Islet precursor cell (in vitro differentiated cells): ENCODE measurements at places on chromosomes 1 and 21.

DNA sequence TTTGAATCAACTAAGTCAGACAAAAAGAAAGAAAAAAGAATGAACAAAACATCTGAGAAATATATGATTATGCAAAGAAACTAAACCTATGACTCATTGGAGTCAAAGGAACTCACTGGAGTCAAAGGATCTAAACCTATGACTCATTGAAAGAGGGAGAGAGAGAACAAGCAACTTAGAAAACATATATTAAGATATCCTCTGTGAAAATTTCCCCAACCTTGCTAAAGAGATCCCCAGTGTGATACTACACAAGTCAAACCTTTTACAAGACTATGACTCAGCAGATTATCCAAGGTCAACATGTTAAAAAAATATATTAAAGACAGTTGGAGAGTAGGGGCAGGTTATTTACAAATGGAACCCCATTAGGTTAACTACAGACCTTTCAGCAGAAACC lies 1538.3 kb downstream of the NCAM2 start:
- DNase-seq, result no peak

GRCh38 chr1:211352985-211353515 lies 26.4 kb downstream of the TRAF5 start:
- no peak for DNase-seq

DNA sequence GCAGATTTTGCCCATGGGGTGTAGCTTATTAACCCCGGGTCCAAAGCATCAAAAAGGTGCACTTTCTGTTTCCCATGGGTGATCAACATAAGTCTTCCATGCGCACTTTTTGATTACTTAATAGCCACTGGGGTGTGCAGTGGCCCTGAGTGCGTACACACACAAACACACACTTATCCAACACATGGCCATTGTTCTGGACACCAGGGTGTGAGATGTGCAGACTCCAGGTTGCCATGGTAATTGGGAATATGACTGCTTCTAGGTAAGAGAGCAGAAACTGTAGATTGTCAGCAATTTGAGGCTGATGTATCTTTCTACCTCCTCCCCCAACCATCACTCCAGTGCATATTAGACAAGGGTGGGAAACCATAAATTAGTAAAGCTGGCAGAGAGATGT lies 68.8 kb downstream of the MAB21L3 start:
- no peak for DNase-seq

GRCh38 chr1:188128761-188129160 lies 1300.0 kb downstream of the PLA2G4A start:
- DNase-seq, result peak; percentile 74

GRCh38 chr1:236119943-236120484 lies 22.3 kb upstream of the GPR137B start:
- no peak for DNase-seq

DNA sequence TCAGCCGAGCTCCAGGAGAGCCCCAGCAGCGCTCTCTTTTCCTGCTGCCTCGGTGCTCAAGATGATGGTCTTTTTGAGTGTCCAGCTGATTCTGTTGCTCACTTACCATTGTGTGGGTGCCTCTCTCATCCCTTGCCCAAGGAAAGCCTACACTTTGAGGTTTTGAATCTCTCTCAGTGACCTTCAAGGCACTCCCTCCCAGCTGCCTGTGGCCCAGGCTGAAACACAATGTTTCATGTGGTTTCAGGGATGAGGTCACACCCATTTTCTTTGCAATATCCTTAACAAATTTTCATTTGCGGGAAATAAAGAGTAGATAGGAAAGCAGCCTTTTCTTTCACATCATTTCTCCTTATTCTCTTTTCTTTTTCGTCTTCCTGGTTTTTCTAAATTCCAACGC lies 12.6 kb upstream of the MRPS14 start:
- no peak for DNase-seq

DNA sequence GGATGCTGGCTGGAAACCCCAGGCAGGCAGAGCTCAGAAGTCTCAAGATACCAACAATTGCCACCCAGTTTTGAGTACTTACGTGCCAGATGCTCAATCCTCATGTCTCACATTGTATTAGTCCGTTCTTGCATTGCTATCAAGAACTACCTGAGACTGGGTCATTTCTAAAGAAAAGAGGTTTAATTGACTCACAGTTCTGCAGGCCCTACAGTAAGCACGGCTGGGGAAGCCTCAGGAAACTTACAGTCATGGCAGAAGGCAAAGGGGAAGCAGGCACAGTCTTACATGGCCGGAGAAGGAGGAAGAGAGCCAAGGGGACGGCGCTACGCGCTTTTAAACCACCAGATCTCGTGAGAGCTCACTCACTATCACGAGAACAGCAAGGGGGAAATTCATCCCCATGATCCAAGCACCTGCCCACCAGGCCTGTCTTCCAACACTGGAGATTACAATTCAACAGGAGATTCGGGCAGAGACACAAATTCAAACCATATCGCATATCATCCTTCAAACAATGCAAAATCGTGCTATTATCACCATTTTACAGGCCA lies 58.0 kb downstream of the KAZN start:
- no peak for DNase-seq

DNA sequence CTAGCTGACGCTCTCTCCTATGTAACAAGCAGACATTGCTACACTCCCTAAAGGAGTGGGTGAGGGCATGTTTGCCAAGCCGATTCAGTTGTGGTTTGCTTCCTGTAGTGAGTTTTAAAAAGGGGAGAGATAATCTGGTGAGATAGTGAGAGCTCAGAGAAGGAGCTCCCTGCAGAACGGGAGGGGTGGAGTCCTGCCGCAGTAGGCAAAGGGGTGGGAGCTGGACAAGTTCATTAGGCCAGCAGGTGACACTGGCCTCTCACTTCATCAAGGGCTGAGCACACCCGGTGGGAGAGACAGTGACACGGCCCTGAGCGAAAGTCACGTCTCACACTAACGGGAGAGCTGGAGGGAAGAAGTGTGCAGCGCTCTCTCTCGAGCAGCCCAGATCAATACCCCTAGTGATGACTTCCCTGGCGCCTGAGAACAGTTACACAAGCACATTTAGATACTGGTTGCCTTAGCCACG lies 144.0 kb upstream of the CD34 start:
- DNase-seq, result no peak

DNA sequence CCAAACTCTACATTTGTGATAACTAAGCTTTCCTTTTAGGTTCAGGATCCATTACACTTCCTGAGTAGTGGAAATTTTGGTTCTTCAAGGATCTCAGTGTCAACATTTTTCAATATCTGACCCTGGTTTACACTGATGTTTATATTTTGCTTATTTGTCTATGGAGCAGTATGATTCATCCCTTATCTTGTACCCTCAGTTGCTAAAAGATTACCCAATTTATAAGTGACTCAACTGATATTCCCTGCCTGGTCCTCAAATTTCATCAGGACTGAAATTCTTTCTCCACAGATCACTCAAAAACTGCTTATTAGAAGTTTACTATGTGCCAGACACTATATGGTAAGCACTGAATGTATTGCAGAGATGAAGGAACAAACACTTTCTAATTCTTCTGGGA lies 139.1 kb upstream of the CHRM3 start:
- no peak for DNase-seq

DNA sequence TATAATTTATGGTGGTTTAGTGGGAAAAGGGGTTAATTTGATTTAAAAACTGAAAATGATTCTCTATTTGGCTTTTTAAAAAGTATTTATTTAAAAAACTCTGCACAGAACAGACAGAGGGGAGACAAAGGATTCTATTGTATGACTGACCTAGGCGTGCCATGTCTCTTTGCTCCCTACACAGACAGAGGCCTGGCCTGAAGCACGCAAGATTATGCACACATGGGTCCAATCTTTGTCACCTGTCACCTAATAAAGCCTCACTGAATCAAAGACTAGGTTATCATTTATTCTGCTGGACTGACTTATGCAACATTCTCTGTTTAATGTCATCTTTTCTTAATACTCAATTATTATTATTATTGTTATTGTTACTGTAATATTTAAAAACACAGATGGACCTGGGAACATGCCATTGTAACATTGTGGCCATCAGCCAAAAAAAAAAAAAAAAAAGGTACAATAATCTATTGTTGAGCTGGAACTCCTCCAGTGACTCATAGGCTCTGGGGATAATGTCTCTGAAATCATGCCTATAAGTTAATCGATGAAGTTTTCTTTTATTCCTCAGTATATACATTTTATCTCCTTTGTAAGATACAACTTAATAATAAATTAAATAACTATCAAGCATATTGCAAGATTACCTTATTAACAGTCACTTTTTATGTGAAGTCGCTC lies 112.1 kb downstream of the RUNX1 start:
- no peak for DNase-seq

- no peak for DNase-seq
Observed at GRCh38 chr21:32739946-32740345, 12.1 kb upstream of the SYNJ1 start.

DNA sequence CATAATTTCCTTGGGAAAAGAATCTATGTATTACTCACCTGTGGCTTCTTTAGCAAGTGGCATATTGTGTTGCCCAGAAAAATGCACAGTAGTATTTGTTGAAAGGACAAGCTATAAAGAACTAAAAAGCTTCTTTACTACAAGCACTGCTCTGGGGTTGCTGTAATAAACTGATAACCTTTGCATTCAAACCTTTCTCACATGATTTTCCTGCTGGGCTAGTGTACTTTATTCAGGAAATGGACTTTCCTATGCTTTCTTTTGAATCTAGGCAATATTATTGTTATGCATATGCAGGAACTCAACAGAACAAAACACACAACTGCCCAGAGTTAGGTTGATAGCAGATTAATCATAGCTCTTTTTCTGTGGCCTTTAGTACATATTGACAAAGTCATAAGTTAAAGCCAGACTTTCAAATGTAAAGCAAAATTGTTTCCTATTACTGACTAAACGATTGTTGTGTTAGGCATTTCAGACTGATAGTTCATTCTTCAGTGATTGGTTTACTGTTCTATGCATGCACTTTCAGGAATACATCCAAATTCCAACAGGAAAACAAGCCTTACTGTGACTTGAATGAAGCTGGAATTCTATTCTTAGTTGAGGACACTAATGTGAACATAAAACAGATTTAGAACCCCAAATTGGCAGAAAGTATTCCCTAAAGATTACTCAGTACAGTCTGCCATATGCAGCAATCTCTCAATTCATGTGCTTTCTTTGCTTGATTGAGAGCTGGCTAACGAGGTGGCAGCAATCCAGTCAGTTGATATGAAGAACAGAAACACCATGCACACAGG lies 564.3 kb upstream of the NEGR1 start:
- DNase-seq, result no peak

GRCh38 chr1:46342084-46342656 lies 1.6 kb downstream of the NSUN4 start:
- DNase-seq, result peak; percentile 71

- no peak for DNase-seq
Observed at GRCh38 chr1:78619446-78619802, 824 bp upstream of the IFI44L start.

- no peak for DNase-seq
Observed at GRCh38 chr1:21762022-21762404, 20.9 kb downstream of the USP48 start.

- DNase-seq, result no peak
Observed at GRCh38 chr1:86061551-86061990, 95.0 kb downstream of the COL24A1 start.

- DNase-seq, result no peak
Observed at GRCh38 chr1:205037539-205037938, 5.5 kb upstream of the CNTN2 start.

DNA sequence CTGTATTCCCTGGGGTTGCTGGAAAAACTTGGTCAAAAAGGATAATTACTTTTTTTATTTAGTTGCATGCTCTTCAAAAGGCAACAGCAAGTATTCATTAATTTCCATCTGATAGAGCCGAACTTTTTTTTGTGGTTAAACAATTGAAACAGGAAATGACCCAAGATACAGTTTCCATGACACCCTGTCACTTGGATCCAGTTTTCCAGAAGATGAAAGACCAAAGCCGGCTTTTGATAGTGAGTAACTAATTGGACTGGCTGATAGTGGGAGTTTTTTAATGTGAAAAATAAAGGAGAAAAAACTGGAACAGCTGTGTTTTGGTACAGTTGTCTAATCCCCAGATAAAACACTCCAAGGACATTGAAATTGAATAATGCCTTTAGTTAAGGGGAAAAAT lies 33.0 kb downstream of the CACHD1 start:
- DNase-seq, result no peak

- no peak for DNase-seq
Observed at GRCh38 chr1:147851149-147851548, 51.4 kb upstream of the GJA8 start.

DNA sequence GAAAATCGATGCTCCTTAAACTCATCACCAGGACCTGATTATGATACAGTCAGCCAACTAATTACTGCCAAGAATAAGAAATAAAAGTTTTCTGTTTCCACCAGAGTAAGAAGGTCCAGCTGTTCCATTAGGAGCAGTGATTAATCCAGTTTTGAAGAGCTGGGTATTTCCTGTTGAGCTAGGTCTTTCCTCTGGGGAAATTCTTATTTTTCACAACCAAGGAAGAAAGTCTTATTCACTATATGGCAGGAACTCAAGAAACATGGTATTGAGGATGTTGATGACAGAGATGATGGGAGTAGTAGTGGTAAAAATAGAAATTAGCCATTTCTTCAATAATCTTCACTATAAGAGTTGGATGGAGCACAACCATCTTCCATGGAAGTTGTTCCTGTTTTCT lies 374.6 kb upstream of the RUNX1 start:
- no peak for DNase-seq

DNA sequence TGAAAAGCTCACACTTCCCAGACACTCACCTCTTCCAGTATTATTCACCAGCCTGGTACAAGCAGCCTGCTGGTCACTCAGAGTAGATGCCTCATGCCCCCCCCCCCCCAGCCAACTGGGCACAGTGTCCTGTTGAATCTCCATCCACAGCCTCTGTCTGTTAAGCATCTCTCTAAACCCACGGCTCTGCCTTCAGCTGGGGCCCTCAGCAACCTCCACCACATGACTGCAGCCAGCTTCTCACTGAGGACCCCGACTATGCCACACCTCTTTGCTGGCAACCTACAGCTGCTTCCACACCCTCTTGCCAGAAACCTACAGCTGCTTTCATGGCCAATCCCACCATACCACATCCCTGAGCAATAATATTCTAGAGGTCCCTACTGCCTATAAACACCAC lies 113.1 kb downstream of the RHOU start:
- peak; percentile 41 for DNase-seq

DNA sequence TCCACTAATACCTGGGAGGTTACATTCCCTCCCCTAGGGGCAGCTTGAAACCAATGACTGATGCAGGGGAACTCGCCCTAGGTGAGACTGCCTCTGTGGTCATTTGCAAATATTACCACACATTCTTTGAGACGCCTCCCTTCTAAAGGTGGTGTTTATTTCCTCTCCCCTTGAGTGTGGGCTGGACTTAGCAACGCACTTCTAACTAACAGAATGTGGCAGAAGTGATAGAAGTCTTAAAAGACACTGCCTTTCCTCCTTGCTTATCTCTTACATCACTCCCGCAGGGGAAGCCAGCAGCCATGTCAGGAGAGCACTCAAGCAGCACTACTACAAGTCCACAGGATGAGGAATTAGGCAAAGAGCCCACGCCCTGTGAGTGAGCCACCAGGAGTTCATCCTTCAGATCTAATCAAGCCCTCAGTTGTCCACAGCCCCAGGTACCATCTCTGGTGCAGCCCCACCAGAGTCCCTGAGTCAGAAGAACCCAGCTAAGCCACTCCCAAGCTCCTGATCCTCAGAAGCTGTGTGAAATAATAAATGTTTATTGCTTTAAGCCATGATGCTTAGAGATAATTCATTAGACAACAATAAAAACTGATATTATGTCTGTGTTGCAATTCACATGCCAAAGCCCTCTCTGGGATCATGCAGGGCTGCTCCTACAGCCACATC lies 14.8 kb upstream of the MATN1 start:
- no peak for DNase-seq
